NCI-H2171 treated with DMSO at 0.1 percent for 48 hours (cell line): ENCODE measurements at places on chromosomes 16 and 17.

DNA sequence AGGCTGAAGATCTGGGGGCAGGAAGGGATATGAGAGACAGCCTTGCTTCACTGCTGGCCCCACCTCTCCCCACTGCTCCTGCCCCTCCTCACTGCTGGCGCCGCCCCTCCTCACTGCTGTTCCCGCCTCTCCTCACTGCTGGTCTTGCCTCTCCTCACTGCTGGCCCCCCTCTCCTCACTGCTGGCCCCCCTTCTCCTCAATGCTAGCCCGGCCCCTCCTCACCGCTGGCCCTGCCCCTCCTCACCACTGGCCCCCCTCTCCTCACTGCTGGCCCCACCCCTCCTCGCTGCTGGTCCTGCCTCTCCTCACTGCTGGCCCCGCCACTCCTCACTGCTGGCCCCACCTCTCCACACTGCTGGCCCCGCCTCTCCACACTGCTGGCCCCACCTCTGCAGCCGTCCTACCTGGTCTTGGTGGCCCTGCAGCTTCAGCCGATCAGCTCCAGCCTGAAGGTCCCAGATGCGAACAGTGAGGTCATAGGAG is 9.5 kb upstream of the PAM16 start:
- no peak for DNase-seq

DNA sequence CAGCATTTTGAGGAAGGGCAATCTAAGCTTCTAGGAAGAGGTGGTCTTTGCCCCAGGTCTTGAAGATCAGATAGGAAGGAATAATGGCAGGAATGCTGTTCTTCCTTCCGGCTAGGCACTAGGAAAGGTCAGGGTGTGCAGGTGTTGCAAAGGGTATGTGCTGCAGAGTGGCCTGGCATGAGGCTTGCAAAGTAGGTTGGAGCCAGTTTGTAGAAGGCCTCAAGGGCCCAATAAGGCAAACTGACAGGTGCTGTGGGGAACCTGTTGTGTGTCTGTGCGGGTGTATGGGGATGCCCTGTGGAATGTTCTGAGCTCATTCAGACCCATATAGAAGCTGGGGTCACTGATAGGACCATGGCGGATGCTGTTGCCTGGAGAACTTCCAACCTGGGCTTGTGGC is 12.7 kb downstream of the MSI2 start:
- no peak for DNase-seq

DNA sequence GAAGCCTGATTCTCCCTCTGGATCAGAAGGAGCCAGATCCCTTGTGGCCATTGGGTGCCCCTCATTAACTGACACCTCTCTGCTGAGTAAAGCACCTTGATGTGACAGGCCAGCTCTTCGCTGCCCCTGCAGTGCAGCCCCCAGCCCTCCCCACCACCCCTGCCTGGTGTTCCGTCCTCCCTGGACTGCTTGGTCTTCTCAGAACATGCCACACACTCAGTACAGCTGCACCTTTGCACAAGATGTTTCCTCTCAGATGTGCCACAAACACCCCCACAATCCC is 20.2 kb downstream of the GOSR2 start:
- DNase-seq, result no peak

- no peak for DNase-seq
Observed at GRCh38 chr17:2060681-2061440, 6.0 kb downstream of the HIC1 start.

DNA sequence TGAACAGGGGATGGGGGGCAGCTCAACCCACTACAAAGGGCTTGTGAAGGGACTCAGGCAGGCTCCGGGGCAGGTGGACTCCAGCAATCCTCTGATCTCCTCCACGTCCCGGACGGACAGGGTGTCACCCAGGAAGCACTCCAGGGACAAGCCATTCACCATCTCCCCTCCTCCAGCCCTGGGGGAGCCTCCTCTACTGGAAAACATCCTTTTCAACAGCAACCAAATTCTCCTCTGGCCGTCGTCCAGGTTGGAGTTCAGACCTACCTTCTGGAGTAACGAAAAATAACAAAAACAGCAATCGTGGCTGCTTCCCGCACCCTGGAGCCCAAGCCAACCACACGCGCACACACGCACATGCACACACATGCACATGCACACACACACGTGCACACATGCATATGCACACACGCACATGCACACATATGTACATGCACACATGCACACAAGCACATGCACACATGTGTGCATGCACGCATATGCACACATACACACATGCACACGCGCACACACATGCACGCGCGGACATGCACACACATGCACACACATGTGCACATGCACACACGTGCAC is 8.9 kb upstream of the RBFOX3 start:
- no peak for DNase-seq

DNA sequence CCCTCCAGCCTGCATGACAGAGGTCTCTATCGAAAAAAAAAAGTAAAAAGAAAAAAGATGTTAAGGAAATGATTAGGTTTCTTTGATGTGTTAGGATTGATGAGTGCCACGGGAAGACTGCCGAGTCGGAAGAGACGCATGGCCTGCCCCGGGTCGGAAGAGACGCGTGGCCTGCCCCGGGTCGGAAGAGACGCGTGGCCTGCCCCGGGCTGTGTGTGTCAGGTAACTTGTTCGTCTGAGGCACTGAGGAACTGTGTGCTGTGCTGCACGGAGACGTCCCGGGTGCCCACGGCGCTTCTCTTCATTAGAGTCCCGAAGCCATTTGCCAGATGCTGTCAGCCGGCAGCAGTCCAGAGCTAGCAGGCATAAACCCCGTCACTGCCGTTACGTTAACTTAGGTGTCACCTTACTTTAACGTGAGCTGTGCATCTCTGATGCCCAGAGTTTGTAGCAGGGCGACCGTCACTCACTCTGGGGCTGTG is 40.5 kb upstream of the FASN start:
- peak; percentile 24 for DNase-seq

- DNase-seq, result peak; percentile 54
Observed at GRCh38 chr16:85425074-85425662, 188.0 kb upstream of the GSE1 start.

- peak; percentile 25 for DNase-seq
Observed at GRCh38 chr17:80499961-80500665, 23.7 kb upstream of the NPTX1 start.

DNA sequence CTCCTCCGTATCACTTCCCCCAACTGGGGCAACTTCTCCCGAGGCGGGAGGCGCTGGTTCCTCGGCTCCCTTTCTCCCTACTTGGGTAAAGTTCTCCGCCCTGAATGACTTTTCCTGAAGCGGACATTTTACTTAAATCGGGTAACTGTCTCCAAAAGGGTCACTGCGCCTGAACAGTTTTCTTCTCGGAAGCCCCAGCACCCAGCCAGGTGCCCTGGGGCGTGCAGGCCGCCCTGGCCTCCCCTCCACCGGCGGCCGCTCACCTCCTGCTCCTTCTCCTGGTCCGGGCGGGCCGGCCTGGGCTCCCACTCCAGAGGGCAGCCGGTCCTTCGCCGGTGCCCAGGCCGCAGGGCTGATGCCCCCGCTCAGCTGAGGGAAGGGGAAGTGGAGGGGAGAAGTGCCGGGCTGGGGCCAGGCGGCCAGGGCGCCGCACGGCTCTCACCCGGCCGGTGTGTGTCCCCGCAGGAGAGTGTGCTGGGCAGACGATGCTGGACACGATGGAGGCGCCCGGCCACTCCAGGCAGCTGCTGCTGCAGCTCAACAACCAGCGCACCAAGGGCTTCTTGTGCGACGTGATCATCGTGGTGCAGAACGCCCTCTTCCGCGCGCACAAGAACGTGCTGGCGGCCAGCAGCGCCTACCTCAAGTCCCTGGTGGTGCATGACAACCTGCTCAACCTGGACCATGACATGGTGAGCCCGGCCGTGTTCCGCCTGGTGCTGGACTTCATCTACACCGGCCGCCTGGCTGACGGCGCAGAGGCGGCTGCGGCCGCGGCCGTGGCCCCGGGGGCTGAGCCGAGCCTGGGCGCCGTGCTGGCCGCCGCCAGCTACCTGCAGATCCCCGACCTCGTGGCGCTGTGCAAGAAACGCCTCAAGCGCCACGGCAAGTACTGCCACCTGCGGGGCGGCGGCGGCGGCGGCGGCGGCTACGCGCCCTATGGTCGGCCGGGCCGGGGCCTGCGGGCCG is 1.6 kb downstream of the HIC1 start:
- DNase-seq, result no peak

DNA sequence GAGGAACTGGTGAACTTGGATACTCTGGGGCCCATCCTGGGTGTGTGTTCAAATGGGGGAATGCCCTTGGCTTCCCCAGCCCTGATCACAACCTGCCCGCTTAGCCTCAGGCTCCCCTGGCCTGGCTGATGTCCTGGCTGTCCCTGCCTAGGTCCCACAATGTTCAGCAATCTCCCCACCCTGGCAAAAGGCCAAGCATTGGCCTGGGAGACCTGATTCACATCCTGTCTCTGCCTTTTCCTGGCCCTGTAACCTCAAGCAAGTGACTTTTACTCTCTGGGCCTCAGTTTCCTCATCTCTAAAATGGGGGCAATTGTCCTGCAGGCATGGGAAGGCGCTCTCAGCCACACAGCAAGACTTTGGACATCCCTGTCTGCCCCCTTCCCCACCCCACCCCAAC is 14.4 kb downstream of the CPNE2 start:
- DNase-seq, result no peak
